ENCODE measurements at places on chromosomes 7 and 10. TPM values are rescaled to one million over a fixed set of nuclear protein-coding genes. Genes with fewer than 3 reads are reported as not detected.

The ARHGEF5 gene
- 2.2 TPM for total RNA-seq

The INTS15 gene
- 26.4 TPM for total RNA-seq

The TMEM60 gene
- 25.8 TPM for total RNA-seq

The SDK1 gene
- total RNA-seq, result 0.27 TPM

The CALML3 gene
- total RNA-seq, result not detected

All from A549 treated with CORT108297 at 1 μM for 4 hours (cell line).